ENCODE measurements at places on chromosomes 12 and 14. TPM values are rescaled to one million over a fixed set of nuclear protein-coding genes. Genes with fewer than 3 reads are reported as not detected.

Gene DLGAP5
- total RNA-seq: 5.1 TPM

DNA sequence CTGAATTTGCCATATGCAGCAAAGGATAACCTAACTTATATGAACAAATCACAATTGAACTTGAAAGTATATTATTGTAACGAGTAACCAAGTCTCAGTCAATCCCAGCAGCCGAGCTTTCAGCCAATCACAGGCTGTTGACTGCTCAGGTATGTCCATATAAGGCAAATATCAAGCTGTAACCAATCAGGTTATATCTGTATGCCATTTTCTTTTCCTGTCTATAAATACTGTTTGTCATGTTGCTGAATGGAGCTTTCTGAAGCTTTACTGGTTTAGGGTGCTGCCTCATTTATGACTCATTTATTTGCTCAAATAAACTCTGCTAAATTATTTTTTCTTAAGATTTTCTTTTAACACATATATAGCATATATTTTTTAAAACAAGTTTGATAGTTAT is 1059.5 kb downstream of the GALC start:
- DNase-seq: no peak

GRCh38 chr12:107570721-107571120 is 114.9 kb upstream of the PWP1 start:
- DNase-seq: no peak

GRCh38 chr12:3335078-3335487 is 155.9 kb upstream of the PRMT8 start:
- no peak for DNase-seq

- no peak for DNase-seq
Observed at GRCh38 chr12:40837891-40838429, 145.7 kb downstream of the CNTN1 start.

- DNase-seq: no peak
Observed at GRCh38 chr12:7609051-7609450, 56.7 kb downstream of the APOBEC1 start.

Gene ASCL1
- total RNA-seq: not detected

Gene SEL1L
- 132 TPM for total RNA-seq

DNA sequence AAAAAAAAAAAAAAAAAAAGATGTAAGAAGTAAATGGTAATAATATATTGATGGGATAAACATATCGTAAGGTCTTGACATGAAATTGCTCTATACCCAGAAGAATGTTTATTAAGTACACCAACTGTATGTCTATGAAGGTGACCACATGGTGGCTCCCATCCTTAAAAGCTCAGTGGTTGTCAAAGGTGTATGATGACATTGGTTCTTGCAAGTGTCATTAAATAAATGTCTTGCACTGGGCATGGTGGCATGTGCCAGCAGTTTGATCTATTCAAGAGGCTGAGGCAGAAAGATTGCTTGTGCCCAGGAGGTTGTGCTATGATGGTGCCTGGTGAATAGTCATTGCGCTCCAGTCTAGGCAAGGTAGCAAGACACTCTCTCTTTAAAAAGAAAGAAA is 10.4 kb downstream of the CCT2 start:
- DNase-seq: no peak

GRCh38 chr12:92403210-92404175 is 257.8 kb upstream of the BTG1 start:
- no peak for DNase-seq

Gene ANHX
- not detected for total RNA-seq

- peak; percentile 83 for DNase-seq
Observed at GRCh38 chr12:93441081-93441616, 598 bp downstream of the UBE2N start.

DNA sequence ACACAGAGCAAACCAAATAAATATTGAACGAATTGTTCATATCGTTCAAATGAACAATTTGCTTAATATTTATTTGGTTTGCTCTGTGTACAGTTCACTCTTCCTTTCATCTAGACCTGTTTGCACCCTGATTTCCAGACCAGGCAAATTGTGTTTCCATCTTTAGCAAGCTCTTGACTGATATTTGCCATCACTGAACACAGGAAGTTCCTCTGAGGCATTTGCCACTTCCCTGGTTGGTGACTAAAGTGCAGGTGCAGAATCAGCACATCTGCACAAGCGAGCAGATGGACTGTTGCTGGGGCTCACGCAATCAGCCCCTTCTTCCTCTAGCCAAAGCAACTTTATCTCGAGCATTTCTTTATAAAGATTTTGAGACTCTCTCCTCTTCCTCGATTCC is 112.9 kb downstream of the DAAM1 start:
- no peak for DNase-seq

Gene RGS6
- total RNA-seq: not detected

DNA sequence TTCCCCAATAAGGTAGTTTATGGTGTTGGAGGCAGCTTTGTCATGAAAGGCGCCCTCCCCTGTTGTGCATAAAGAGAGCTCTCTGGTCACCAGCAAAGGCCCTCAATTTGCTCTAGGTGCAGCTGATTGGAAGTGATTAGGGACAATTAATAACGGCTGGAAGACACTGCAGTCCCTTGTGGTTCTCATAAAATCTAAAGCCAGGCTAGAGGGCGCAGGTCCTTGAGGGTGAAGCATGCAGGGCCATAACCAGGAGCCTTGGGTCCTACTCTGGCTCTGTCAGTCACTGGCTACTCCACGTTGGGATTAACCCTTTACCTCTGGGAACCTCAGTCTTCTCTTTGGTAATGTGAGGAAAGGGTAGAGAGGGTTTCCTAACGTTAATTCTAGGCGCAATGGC is 1.9 kb downstream of the DAAM1 start:
- no peak for DNase-seq

GRCh38 chr14:21486640-21487087 is 9.7 kb downstream of the TOX4 start:
- peak; percentile 85 for DNase-seq

Gene EPYC
- 1.8 TPM for total RNA-seq

Gene PMEL
- 0.59 TPM for total RNA-seq

DNA sequence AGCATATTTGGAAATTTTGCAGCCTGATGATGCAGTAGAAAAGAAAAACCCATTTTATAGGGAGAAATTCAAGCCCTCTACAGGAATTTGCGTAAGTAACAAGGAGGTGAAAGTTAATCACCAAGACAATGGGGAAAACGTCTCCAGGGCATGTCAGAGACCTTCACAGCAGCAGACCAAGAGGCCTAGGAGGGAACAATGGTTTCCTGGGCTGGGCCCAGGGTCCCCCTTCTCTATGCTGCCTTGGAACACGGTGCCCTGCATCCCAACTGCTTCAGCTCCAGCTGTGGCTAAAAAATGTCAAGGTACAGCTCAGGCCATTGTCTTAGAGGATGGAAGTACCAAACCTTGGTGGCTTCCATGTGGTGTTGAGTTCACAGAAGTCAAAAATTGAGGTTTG is 6.5 kb upstream of the KRT6C start:
- no peak for DNase-seq

DNA sequence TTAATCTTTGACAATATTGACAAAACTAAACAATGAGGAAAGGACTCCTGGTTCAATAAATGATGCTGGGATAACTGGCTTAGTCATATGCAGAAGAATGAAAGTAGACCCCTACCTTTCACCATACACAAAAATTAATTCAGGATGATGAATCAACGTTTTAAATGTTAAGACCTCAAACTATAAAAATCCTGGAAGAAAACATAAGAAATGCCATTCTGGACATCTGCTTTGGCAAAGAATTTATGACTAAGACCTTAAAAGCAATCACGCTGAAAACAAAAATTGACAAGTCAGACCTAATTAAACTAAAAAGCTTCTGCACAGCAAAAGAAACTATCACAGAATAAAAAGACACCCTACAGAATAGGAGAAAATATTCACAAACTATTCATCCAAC is 97.4 kb downstream of the LMNTD1 start:
- no peak for DNase-seq

- DNase-seq: peak; percentile 70
Observed at GRCh38 chr12:121568971-121569751, 11.7 kb downstream of the KDM2B start.

Gene KIF26A
- total RNA-seq: not detected

Gene TAS2R31
- 9.7 TPM for total RNA-seq

- peak; percentile 98 for DNase-seq
Observed at GRCh38 chr14:50955373-50956043, 11.2 kb upstream of the PYGL start.

Gene ARHGAP9
- total RNA-seq: 0.36 TPM

DNA sequence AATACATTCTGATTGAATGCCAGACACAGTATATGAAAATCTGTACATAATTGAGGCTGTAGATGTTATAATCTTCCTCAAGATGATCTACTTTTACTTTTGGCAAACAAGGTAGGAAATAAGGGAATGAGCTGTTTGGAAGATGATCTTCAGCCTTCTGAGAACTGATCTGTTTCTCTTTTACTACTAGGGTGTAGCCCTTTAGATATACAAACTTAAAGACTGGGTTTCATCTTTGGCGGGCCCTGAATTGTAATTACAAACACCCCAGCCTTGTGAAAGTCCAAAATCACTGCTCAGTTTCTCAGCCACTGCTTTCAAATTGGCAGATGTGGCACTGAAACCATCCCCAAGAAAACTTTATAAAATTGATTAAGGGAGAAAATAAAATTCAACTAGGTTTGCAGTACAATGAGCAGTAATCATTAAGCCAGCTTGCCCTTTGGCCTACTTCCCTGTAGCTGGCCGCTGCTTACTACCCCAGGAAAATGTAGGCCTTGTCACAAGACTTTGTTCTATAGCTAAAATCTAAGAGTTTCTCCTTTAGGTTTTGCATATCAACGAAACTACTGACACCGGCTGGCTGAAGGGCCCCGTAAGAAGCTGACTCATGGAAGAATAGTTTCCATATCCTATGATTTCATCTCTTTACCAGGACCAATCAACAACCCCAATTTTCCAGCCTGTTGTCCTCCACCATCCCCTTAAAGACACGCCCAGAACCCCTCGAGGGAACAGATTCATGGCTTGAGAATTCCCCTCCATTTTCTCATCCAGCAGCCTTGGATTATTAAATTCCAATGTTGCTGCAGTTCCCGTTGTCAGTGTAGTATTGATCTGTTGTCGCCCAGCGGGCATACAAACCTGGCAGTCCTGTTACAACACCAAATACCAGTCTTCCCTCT is 210.8 kb downstream of the PCNX1 start:
- peak; percentile 88 for DNase-seq

Gene MDGA2
- total RNA-seq: not detected

Gene KRT79
- total RNA-seq: not detected

Gene ADAMTS20
- total RNA-seq: not detected

Gene TSPAN8
- not detected for total RNA-seq

Gene NEUROD4
- total RNA-seq: not detected

- DNase-seq: no peak
Observed at GRCh38 chr14:74062809-74063150, 21.5 kb downstream of the ALDH6A1 start.

DNA sequence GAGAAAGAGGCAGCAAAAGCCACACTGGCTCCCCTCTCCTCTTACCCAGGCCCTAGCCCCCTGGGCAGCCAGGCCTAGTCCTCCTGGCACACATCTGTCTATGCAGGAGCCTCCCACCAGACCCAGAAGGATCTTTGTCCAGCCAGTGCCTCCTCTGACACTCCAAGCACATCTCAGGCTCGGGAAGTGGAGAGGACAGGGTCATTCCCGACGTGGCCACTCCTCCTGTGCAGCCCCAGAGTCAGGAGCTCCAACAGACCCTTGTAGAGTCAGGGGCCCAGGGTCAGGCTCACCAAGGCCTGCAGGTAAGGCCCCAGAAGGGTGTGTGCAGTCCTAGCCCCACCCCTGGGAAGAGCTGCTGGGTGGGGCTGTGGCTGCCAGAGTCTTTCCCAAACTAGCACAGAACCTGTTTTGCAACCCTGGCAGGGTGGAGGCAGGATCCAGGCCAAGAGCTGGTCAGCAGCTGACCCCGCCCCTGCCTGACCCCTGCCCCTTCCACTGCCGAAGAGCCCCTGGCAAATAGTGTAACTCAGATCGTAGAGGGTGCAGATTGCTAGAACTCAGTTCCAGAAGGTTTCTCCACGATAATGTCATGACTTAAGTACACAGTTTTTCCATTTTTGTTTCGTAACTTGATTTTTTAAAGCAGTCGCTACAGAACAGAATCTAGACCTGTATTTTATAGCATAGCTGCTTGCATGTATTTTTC is 26.6 kb upstream of the PNMA1 start:
- DNase-seq: peak; percentile 80

Gene ART4
- not detected for total RNA-seq

- no peak for DNase-seq
Observed at GRCh38 chr12:76542908-76543307, 16.7 kb downstream of the OSBPL8 start.

- no peak for DNase-seq
Observed at GRCh38 chr14:71551291-71551950, 380.8 kb upstream of the RGS6 start.

- DNase-seq: peak; percentile 97
Observed at GRCh38 chr12:6069437-6070093, 54.9 kb downstream of the VWF start.

- DNase-seq: no peak
Observed at GRCh38 chr12:113835433-113835832, 130.7 kb downstream of the RBM19 start.

DNA sequence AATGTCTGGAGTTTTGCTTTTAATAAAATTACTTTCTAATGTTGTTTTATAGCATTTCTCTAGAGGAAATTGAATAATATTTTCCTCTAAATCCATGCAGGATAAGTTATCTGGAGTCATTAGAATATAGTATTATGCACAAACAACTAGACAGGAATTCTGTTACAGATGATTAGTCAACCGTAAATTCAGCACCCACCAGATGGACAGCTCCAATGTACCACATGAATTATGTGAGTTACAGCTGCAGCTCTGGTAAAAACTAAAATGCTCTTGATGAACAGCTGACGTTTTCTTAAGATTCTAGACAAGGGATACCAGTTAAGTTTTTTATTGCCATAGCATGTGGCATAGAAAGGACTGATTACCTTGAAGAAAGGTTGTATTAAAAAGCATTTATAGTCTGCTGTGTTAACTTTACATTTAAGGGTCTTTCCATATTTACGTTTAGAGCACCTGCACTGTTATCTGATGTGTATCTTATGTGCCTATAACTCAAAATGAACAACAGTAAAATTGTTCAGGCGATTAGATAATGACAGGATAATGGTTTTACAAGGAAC is 321.4 kb upstream of the LRFN5 start:
- no peak for DNase-seq

Gene SAMD15
- total RNA-seq: 6.2 TPM

- no peak for DNase-seq
Observed at GRCh38 chr14:106422066-106422465, 895.7 kb downstream of the TMEM121 start.

Data from osteoblast (primary cell).